ENCODE measurements at places on chromosomes 2 and 18.
A peak's percentile ranks its signal among the peaks of the same experiment; 100 is the strongest.

GRCh38 chr18:49016648-49017539 lies 66.1 kb upstream of the SMAD7 start:
- DNase-seq: no peak

- DNase-seq: no peak
Observed at GRCh38 chr2:198595721-198596120, 791.3 kb downstream of the PLCL1 start.

DNA sequence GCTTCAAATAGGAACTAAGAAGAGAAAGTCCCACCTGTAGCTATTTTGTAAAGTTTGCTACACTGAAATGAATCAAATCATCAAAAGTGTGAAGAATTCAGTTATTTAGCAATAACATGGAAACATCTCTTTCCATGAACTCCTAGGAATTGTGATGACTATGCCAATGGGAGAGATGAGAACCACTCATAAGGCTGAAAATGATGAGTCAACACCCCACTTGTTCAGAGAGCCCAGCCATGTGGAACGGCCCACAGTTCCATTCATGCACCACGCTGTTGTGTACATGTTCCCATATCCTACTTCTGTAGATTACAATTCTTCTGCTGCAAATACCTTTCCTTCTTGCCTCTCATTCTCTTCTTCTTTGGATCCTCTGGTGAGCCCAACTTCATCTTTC lies 645.5 kb upstream of the ID2 start:
- no peak for DNase-seq

DNA sequence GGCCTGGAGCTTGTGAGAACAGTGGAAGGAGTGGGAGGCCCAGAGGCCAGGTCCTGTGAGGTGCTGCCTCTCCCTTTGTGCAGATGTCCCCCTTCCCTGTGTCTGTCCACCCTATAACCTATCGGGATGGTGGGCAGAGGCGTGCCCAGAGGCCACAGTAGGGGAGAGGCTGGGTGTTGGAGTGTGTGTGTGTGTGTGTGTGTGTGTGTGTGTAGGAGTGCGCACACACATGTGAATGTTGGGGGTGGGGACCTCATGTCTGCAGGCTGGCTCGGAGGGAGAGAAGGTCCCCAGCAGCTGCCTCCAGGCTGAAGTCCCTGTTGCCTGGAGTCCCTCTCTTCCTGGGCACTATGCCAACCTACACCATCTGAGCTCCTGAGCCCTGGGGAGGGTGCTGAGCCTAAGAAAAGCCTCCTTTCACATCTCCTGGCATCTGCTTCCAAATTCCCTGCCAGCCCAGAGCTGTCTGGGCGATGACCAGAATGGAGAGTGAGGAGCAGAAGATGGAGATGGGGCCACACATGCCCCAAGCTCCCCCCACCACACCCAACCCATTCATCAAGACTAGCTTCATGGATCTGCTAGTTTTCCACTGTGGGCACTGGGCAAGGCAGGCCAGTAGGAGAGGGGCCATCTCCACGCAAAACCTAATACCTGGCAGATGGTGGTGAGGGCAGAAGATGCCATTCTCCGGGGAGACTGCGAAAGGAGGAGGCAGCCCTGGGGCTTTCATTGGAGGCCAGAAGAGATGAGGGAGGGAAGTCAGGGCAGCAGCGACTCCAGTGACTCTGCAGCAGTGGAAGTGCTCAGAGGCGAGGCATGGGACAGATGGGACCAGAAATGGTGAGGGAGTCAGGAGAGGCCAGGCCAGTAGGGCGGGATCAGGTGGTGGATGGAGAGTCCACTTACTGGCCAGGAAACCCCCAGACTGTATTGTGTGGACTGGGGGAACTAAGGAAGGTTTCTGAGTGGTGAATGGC lies 20.3 kb downstream of the KCNK3 start:
- DNase-seq: no peak

DNA sequence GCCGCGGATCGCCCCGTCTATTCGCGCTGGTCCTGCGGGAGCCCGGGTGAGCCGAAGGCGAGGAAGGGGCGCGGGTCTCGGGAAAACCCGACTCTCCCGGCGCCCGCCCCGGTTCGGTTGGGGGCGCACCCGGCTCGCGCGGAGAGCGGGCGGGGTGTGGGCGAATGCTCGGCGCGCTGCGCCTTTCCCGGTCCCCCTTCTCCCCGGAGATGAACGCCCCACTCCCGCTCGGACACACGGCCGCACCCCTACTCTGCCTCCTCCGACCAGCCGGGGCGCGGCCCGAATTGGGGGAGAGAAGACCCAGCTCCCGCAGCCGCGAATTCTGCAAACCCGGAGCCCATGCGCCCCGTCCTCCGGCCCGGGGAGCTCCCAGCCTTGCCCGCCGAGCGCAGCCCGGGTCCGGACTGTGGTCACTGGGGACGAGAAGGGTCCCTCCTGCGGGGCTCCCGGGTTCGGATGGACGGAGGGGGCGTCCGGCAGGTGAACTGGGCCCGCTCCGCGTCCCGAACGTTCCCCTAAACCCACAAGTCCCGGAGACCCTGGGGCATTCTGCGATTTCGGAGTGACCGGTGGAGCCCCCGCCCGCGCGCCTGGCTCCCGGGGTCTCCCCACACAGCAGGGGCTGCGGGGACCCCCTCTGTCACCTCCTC lies 734 bp downstream of the KCNG2 start:
- DNase-seq: no peak

GRCh38 chr2:240520130-240520973 lies 37.4 kb downstream of the ANKMY1 start:
- DNase-seq: no peak

GRCh38 chr18:20971886-20972267 lies 139.7 kb downstream of the ROCK1 start:
- DNase-seq: no peak

- DNase-seq: no peak
Observed at GRCh38 chr2:25492726-25493125, 151.0 kb upstream of the DNMT3A start.

GRCh38 chr18:45666520-45666919 lies 51.2 kb downstream of the SLC14A2 start:
- no peak for DNase-seq

DNA sequence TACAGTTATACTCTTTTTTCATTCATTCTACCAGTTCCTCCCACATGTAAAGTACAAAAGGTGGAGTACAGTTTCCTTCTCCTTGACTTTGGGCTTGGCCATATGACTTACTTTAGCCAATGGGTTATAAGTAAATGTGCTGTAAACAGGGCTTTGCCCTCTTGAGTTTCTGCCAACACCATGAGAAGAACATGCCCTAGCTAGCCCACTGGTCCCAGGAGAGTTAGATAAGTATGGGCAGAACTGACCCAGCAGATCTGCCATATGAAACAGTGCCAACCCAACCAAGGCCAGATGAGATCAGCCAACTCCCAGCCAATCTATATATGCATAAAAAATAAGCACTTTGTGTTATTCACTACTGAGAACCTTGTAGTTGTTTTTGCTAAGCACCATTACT lies 25.5 kb downstream of the ZC3H8 start:
- no peak for DNase-seq

GRCh38 chr2:101200676-101201075 lies 49.5 kb upstream of the TBC1D8 start:
- DNase-seq: no peak

DNA sequence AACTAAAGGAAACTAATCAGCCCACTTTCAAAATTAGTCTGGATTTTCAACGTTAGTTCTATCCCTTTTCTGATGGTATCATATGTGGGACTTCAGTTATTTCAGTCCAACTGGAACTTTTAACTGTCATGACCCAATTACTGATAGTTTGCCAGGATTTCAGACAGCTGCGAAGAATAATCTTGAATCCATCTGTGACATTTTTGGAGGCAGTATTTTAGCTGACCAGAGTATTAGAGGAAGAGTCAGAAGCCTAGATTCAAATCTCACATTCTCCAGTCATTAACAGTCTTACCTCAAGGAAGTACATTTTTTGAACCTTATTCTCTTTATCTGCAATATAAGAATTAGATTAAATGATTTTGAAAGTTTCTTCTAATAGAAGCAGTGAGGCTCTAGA lies 81.3 kb downstream of the PTRHD1 start:
- no peak for DNase-seq

DNA sequence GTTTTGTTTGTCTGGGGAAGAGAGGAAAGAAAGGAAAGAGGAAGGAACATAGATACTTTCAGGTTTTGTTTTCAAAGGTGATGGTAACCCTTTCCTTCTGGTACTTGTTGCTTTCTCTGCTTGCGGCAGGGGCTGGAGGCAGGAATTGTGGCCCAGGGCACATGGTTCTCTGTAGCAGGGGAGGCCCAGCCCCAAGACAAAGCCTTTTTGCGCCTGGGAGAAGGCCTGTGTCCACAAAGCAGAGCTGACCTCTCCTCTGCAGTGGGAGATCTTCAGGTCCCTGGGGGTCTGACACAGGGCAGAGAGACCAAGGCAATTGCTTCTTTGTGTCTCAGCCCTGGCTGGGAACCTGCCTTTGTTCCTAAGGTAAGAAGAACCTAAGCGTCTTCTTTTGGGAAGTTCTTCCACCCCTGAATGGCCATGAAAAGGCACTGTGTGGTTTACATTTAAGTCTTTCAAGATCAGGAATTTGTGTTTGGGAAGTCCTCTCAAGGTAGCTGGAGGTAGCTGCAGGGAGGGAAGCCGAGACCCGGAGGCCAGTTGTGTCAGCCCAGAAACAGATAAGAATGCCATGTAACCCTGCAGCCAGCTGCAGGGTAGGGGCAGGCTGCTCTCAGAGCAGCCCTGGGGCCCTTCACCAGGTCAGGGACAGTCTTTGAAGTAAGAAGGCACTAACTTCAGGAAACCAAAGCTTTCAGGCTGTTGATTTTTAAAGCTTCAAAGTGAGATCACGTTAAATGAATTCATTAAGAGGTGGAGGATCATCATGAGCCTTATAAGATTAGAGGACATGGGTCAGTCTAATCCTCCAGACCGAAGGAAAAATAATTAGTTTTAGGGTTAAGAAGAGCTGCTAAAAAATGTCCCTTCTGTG lies 119.3 kb downstream of the STPG4 start:
- no peak for DNase-seq

- DNase-seq: peak; percentile 39
Observed at GRCh38 chr2:160367887-160368286, 125.7 kb downstream of the RBMS1 start.

GRCh38 chr18:58788470-58788869 lies 76.2 kb upstream of the ZNF532 start:
- no peak for DNase-seq

- DNase-seq: no peak
Observed at GRCh38 chr2:69554568-69554967, 89.0 kb downstream of the AAK1 start.

DNA sequence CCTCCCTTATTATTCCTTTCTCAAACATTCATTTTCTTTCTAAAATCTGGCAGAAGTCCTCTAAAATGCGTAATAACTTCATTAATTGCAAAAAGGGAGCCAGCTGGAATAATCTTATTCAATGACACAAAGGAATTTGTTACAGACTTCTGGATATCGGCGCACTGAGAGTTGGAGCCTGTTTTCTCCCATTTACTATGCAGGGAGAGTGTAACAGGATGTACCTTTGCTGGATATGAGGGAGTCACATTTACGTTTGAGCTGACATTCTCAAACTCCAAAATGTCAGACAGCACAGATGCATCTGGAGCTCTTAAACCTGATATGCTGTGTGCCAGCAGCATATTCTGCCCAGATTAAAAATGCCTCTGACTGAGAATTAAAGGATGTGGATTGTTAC lies 275.3 kb downstream of the TMX3 start:
- no peak for DNase-seq

DNA sequence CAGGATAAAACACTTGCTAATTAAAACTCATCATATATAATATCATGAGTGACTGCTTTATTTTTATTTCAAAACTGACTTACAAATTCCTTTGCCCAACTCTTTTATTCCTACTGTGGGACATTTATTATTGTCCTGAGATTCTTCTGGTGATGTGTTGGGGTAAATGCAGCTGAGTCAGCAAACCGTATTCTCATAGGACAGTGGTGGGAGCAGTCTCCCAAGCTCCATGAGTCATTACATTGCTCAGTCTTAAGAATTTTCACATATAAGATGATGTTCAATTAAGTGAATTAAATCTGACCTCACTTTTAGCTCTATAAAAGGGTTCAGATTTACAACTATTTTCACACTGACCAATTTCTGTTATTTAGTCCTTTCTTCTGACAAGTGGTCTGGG lies 1530.7 kb downstream of the LRP1B start:
- DNase-seq: no peak

DNA sequence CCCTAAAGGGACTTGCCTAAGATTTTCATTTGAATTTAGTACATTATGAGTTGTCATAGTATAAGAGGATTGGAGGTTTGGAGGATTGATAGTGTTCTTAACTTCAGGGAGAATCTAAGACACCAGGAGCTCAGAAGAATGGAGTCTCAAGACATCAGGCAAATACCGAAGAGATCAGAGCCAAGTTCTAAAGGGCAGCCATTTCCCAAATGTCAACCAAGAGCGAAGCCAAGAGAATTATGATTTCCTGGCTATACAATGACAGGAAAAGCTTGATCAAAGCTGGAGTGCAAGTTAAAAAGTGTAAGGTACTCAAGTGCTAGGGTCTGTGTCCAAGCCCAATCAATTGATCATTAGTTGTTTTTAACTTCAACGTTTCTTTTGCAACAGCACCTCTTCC lies 283.0 kb upstream of the FN1 start:
- DNase-seq: no peak

DNA sequence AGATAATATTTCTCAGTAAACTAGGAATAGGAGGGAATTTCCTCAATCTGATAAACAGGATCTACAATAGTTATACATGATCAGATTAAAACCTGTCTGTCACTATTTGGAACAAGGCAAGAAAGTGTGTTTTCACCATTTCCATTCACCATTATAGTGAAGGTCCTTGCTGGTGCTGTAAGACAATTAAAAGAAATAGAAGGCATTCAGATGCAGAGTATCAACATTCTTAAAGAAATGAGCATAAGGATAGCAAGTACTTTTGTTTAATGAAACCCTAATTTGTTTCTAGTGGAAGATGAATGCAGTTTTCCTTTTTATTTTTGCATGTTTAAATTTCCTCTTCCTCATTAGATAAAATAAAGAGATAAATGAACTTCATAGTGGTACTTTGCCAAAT lies 693.7 kb downstream of the PLCL1 start:
- DNase-seq: no peak

DNA sequence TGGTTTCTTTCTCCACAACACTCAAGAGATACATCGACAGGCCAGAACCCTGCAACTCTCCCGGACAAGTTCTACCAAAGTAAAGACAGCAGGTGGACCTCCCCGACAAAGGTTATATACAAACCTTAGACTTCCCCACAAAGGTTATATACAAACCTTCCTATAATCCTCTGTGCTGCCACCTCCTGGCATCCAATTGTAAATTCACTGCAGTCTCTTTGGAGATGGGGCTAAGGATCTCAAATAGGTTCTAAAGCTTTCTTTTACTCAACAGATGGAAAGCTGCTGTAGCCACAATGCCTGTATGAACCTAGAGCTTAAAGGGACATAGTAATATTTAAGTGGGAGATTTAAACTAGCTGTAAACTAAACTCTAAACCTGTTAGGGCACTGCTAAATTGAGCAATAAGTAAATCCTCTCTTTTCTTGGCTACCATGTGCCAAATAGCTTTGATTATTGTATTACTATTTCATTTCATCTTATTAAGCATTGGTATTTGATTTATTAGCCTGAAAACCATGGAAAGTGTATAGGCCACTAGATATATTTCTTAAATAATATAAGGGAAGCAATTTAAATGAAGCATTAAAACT lies 9.8 kb upstream of the MREG start:
- DNase-seq: peak; percentile 56

All from activated T-cell treated with anti-CD3 and anti-CD28 coated beads, Interleukin-2, amount 50 U/mL, for 48 hours (primary cell).